ENCODE measurements at places on chromosomes 7 and 10.

- peak; percentile 78 for DNase-seq
Observed at GRCh38 chr10:5284311-5285057, 80.3 kb upstream of the UCN3 start.

- DNase-seq, result no peak
Observed at GRCh38 chr7:42233171-42233570, 3.8 kb downstream of the GLI3 start.

DNA sequence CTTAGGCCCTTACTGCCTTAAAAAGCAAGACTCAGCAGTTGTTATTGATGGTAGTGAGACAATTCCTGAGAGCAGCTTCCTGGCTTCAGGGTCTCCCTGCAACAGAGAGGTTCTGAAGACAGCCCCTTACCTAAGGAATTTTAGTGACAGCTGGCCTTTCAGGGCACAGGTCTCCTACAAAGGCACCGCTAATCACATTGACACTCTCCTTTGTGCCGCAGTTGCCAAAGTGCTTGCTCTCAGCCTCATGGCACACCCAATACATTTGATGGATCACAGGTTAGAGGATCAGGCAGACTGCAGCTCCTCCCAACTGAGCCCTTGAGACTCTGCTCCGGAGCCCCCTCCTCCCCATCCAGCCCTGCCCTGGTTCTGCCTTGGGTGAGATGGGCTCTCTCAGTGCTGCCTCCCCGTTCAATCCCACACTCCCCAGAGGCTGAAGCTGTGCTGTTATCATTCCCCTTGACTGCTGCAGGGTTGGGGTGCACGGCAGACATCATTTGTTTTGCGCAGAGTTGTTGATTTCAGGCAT lies 198.2 kb downstream of the EMX2 start:
- no peak for DNase-seq

DNA sequence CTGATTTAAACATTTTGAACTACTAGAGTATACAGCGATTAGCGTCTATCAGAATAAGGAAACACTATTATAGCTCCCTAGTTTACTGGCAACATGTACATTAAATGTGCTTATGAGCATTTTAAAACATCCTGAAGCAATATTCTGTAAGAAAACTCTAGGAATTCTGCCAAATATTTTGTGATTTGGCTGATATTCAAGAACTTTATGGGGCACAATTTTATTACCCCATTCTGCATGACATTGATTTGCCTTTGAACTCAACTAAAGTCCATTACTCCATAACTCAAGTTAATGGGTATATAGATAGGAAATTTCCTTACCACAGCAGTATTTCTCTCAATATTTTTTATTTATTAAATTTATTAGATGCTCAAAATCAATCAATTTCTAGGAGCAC lies 369.9 kb upstream of the KCND2 start:
- DNase-seq, result no peak

Measured in kidney glomerular epithelial cell (primary cell).